Stimulated activated CD8-positive, alpha-beta memory T cell treated with anti-CD3 and anti-CD28 coated beads, Interleukin-2, amount 100 ng/mL, for 1 hour (primary cell): ENCODE measurements at places on chromosomes 5 and 9.

DNA sequence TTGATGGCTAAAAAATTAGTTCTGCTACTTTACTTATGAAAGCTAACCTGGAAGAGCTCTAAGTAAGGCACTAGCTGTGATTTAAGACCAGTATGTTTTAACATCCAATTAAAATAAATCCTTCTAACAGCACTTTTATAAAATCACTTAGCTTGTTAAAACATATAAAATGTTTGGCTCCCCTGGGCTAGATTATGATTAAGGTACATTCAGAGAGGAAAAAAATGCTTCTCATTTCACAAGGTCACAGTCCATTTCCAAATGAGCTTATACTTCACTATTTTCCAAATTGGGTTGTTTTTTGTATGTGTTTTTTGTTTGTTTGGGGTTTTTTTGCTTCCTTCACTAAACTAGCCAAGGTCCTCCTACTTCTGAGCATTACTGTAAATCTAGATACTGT is 875.0 kb upstream of the DMAC1 start:
- DNase-seq = no peak

GRCh38 chr9:96875461-96876142 is 21.3 kb upstream of the ZNF782 start:
- no peak for DNase-seq

DNA sequence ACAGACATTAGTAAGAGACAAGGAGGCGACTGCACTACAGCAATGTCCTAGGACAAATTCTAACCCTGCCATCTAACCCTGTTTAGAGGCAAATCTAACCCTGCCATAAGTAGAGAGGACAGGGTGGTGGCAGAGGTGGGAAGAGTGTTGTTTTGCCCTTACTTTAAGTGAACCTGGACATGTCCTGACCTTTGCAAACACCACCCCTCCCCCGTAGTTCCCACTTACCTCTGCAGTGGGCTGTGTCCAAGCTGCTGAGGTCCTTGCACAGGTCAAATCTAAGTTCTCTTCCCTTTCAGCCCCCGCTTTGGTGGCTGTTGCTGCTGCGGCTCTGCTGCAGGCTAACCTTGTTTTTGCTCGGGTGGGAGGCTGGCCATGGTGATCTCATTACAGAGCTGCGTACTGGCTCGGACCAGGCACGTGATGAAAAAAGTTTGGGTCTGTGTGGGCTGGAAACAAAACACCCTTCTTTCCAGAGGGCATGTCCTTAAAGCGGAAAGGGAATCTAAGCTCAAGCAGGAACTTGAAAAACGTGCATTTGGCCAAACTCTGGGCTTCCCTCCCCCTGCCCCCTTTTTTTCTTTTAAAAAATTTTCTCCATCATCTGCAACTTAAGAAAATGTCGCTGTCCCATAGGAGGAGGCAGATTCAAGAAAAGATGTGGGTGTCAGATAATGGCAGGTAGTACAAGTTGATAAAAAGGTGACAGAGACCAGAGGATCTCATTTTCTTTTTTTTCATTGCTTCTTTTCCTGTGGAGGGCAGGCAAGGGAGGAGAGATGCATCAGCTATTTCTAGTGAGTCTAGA is at the start of gene FAXDC2:
Gene FAXDC2, minus strand, starts transcription at position 349 of the 808 bp plus-strand sequence. CDS start 12,425 bp downstream, outside the sequence.
- DNase-seq = no peak

DNA sequence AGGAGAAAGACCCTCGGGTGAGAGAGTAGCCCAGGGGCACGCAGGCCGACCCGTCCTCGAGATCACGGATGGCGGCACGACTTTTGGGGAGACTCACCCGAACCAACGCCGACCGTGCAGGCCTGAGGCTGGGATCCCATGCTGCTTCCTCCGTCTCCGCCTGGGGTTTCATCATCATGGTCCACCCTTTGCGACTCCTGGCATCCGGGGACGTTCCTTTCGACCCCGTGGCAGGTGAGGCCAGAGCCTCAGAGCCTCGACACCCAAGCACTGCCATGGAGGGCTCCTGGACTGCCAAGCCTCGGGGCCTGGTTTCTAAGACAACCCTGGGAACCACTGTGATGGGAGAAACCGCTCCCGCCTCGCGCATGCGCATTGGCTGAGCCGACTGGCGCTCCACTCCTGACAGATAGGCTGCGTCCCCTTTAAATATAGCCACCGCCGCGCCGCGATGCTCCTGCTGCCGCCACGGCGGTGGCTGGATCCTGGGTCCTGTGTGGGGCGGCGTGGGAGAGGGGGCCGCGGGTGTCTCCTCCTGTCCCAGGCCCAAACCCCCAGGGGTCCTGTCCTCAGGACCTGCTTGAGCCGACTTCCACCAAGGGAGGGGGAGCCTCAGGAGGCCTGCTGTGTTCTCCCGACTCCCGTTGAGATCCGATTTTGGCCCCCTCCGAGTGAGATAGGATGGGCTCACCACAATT is 481.6 kb downstream of the SPATA31A7 start:
- DNase-seq = no peak

DNA sequence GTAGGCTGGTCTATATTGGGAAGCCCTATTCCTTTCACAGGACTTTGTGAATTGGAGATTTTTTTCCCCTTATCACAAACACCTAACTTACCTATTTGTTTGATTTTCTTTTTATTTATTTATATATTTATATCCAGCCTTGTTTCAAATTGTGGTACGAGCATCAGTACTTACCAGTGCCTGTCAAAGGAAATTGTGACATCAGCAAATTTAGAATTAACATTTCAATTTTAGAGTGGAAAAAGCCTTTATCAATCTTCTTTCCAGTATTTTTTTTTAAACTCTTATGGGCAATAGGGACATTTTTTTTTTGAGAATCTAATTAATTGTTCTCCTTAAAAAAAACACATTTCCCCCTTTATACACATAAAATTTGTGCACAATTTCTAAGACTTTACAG is 790.2 kb downstream of the PRELID2 start:
- no peak for DNase-seq

GRCh38 chr5:33524476-33524875 is 83.7 kb downstream of the TARS1 start:
- DNase-seq = no peak

DNA sequence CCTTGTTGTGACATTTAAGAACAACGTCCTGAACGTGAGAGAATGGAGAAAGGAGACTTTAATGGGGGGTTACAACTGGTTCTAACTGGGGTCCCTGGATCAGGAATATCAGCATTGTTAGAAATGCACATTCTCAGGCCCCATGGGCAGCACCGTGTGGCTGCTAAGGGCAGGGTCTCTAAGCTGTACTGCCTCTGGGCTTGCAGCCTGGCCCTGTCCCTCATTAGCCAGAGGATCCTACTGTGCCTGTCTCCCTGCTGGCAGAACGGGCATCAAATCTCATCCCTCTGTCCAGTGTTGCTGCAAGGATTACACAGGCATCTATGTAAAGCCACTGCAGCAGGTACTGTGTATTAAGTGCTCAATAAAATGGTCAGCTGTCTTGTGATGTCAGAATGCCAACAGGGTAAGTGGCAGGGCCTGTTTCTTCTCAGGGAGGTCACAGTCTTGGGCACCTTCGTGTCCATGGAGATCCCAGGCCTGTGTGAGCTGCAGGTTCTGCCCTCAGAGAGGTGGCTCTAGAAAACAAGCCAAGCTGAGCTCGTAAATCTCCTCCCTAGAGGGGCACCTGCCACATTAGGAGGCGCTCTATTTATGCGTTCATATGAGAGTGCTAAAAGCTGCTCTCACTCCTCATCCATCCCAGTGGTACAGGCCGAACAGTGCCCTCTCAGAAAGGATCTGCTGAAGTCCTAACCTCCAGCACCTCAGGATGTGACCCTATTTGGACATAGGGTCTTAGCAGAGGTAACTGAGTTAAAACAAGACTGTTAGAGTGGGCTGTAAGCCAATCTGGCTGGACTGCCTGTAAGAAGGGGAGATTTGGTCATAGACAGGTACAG is 210.5 kb downstream of the GADD45G start:
- DNase-seq = no peak

DNA sequence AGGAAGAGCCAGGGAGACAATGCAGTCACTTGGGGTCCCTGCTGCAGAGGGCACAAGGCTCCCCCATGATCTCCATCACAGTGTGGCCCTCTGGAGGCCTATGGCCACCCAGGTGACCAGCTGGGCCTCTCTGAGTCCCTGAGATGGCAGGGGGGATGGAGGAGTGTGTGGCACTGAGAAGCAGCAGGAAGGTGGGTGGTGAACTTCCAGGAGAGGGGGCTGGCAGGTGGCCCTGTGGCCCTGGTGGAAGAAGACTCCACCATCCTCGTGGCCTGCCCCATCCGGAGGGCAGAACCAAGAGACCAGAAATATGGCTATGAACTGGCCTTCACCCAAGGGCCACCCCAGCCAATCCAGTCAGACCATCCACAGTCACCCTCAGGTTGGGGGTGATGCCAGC is 31.7 kb upstream of the AFAP1L1 start:
- no peak for DNase-seq

DNA sequence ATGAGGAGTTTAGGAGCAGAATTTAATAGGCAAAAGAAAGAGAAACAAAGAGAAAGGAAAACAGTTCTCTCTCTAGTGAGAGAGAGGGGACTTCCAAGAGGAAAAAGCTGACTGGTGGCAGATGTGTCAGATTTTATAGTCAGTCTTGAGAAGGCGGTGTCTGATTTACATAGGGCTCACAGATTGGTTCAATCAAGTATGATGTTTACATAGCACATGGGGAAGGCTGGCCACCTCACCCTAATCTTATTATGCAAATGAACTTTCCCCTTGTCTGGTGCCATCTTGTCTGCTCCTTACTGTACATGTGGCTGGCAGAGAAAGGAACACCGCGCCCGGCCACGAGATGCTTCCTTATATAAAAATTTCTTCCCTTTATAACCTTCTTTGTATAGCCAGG is 24.7 kb downstream of the UNC13B start:
- no peak for DNase-seq

- DNase-seq = no peak
Measured at GRCh38 chr9:91536211-91536691, 112.6 kb upstream of the NFIL3 start.

GRCh38 chr9:36905101-36906066 is 128.7 kb downstream of the PAX5 start:
- no peak for DNase-seq

- no peak for DNase-seq
Measured at GRCh38 chr9:36021968-36022367, 14.7 kb upstream of the RECK start.
